ENCODE measurements at places on chromosomes 4 and X. TPM values are rescaled to one million over a fixed set of nuclear protein-coding genes. Genes with fewer than 3 reads are reported as not detected.

The SULT1B1 gene
- 0.67 TPM for total RNA-seq

The AMER1 gene
- total RNA-seq = 3.5 TPM

The RNF128 gene
- total RNA-seq = 0.55 TPM

The KIF4A gene
- total RNA-seq = 0.08 TPM

- no peak for DNase-seq
Measured at GRCh38 chr4:111814961-111815360, 330.3 kb upstream of the FAM241A start.

GRCh38 chrX:20427173-20427770, 160.6 kb upstream of the RPS6KA3 start:
- no peak for DNase-seq

GRCh38 chr4:54779476-54780148, 121.9 kb downstream of the KIT start:
- no peak for DNase-seq

- DNase-seq = no peak
Measured at GRCh38 chr4:38308728-38309311, 348.6 kb downstream of the PTTG2 start.

DNA sequence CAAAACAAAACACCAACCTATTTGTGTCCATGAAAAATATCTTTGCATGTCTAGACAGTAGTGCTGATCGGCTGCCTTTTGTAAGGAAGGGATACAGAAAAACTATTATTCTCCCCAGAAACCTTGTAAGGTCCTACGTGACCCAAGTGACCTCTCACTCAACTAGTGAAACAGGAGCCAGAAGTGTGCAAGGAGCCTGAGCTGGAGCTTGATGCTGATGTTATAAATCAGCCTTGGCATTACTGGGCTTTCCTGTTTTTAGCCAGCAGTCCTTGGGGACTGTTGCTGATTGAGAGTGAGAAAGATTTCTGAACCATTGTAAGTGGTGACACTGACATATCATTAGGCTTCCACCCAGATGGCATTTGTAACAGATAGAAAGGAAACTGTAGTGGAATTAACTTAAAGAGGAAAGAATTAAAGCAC, 100.8 kb upstream of the LIMCH1 start:
- no peak for DNase-seq

GRCh38 chr4:12146339-12146738, 717.6 kb upstream of the HS3ST1 start:
- DNase-seq = no peak

DNA sequence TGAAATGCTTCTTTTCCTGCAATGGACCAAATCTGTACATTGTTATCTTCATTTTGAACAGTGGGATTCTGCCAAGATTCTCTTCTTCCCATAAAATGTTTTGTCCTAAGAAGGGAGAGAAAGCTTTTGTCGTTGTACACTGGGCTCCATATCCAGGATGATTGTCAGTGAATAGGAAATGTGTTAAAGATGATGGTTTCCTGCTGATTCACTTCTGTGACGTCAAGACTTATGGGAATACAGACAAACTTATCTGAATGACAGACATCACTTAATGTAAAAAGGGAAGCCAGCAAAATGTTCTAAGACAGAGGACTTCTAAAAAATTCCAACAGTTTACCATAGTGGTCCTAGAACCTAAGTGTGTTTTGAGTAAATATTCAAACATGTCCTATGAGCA, 53.7 kb upstream of the HPF1 start:
- DNase-seq = no peak

- no peak for DNase-seq
Measured at GRCh38 chr4:130486841-130487240, 1390.9 kb downstream of the C4orf33 start.

GRCh38 chrX:107014936-107015335, 14.9 kb upstream of the MORC4 start:
- no peak for DNase-seq

DNA sequence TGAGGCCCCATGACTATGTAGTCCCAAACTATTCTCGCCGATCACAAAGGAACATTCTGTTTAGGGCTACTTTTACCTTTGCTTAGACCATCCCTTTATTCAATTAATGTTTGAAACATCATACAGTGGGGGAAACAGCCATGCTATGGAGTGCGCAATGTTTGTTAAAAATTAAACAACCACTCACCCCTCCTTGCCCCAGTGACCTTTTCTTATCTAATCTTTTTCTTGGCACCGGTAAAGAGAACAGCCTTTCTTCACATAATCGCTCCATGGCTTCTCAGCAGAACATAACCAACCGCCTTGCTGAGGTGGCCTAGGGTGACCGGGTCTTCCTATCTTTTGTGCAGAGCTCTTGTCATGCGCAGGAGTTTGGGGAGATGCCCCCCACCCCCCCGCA, 152.6 kb downstream of the VCX3A start:
- no peak for DNase-seq

GRCh38 chr4:127214931-127215330, 417.8 kb upstream of the INTU start:
- no peak for DNase-seq
